T-helper 9 cell (primary cell): ENCODE measurements at places on chromosomes 2 and 18.

DNA sequence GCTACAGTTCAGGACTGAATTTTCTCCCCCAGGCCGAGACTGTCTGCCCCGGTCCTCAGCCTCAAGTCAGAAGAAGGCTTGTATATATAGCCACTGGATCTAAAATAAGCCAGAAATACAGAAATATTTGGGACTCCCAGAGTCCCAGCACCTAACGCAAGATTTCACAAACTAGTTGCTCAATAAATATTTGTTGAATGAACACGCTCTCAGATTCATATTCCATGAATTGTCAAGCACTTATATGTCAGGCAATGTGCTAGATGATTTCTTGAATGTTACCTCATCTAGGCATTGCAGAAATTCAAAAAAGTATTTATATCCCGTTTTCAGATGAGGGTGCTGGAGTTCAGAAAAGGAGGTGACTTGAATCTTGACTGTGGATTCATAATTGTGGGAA lies 163.7 kb upstream of the KLHL29 start:
- no peak for DNase-seq

DNA sequence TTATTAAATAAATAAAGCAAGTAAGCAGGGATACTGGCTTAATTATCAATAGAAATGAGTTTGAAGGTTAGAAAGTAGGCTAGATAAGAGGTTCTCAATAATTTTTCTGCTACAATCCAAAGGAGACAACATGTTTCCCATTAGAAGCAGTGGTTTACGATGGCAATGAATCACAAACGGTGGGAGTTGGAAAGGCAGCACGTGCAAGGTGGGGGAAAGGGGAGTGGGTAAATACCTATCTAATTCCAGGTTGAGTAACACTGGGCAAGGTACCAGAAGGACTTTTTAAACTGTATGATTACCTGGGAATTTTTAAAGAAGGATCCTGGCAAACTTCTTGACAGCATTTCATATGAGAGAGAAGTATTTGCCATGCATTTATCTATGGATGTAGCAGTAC lies 289.9 kb downstream of the NBAS start:
- DNase-seq = no peak

DNA sequence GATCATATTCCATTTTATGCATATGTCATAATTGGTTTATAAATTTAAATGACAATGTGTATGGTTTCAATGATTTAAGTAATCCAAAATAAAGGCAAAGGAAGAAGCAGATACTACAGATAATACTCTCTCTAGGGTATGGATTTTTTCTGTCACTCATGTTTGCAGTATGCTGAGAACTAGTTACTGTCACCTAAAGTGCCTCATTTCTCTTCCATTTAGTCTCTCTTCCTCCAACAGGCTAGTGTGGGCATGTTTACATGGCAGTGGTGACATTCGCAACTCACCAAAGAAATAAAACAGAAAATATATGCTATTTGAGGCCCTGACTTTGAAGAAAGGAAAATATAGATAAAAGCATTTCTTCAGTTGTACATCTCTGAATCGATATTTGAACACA lies 1460.4 kb upstream of the ZEB2 start:
- DNase-seq = no peak

DNA sequence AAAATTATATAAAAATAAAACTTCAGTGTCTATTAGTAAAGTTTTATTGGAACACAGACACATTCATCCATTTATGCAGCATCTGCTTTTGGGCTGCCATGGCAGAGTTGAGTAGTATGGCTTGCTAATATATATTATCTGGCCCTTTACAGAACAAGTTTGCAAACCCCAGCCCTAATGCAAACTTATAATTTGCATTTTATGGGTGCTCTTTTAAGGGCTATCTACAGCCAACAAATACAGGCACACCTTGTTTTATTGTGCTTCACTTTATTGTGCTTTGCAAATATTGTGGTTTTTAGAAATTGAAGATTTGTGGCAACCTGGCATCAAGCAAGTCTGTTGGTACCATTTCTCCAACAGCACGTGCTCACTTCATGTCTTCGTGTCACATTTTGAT lies 35.2 kb upstream of the DLX2 start:
- no peak for DNase-seq

DNA sequence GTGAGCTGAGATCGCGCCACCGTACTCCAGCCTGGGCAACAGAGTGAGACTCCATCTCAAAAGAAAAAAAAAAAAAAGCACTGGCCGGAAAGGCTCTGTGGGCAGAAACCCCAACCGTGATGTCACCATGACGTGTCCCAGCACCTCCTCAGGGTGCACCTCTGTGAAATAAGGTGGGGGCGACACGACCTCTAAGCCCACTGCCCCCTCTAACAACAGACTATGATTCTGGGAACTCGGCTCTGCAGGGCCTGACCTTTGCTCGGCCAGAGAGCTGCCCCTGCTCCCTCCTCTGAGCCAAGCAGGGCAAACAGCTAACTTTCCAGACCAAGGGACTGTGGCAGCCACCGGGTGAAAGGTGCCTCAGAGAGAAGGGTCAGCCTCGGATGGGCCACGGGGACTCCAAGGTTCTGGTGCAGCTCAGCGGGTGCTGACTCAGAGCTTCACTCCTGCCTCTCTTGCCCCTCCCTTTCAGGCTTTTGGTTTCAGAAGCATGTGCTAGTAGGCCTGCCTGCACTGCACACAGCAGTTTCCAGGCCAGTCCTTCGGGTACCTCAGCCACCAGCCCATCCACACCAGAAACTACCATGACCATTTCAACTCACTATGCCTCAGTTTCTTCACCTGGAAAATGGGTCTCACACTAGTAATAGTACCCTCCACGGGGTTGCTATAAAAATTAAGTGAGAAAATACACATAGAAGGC lies 8.0 kb downstream of the TMBIM1 start:
- DNase-seq = peak; percentile 51

- no peak for DNase-seq
Measured at GRCh38 chr2:72010647-72011369, 136.9 kb downstream of the CYP26B1 start.

- DNase-seq = peak; percentile 26
Measured at GRCh38 chr18:3305354-3305762, 43.4 kb downstream of the MYL12B start.

DNA sequence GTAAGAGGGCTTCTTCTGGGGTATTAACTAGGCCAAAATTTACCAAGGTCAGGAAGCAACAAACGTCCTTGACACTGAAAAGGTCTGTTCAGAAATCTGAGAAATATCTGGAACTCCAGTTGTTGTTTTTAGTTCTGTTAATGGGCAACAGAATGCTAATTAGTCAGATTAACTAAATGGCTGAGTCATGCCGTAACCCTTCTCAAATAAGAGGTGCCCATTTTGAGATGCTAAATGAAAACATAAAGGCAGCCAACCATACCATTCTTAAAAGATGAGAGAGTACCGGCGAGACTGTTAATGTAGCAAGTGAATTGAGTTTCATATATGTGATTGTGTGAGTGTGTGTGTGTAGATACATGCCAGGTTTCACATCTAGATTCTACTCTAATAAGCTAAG lies 147.9 kb upstream of the GAREM1 start:
- no peak for DNase-seq

DNA sequence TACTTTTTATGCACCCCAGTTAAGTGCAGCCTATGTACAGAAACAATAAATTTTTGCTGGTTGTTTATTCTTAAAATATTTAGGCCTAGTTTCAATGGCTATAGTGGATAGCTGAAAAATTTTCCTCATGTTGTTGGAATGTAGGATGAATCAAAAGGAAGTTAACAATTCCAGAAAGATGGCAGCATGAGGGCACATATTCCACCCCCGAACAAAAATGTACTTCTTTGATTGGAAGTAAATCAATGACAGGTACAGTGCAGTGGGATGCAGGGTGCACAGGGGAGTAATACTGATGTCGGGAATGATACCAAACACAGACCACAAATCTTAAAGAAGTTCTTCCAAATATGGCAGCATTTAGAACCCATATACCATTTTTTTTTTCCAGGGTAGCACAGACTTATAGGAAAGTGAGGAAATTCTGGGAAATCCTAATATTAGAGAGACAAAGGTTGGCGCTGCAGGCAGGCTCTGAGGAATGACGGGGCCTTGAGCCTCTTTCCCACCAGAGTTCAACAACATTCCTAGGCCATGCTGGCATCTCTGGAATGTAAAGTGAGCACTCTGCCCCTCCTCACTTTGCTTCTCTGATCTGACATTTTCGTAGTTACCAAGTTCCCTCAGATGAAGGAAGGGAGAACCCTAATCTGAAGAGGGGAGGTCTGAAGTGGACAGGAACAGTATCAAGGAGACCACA lies 36.6 kb upstream of the IKZF2 start:
- no peak for DNase-seq

- DNase-seq = no peak
Measured at GRCh38 chr2:186518291-186518690, 32.2 kb downstream of the ZC3H15 start.

GRCh38 chr2:73172963-73173362 lies 29.4 kb upstream of the NOTO start:
- no peak for DNase-seq

- DNase-seq = no peak
Measured at GRCh38 chr2:170492010-170492409, 223.1 kb upstream of the SP5 start.

GRCh38 chr18:36432880-36433555 lies 135.5 kb downstream of the FHOD3 start:
- DNase-seq = no peak

- no peak for DNase-seq
Measured at GRCh38 chr2:220001751-220002150, 374.3 kb downstream of the SLC4A3 start.

- DNase-seq = no peak
Measured at GRCh38 chr2:16081316-16082200, 141.2 kb downstream of the MYCN start.

- no peak for DNase-seq
Measured at GRCh38 chr2:151904021-151904420, 75.8 kb upstream of the ARL5A start.

- no peak for DNase-seq
Measured at GRCh38 chr2:120865656-120866055, 130.0 kb downstream of the GLI2 start.

GRCh38 chr2:240066489-240066888 lies 13.2 kb upstream of the OR6B3 start:
- no peak for DNase-seq

DNA sequence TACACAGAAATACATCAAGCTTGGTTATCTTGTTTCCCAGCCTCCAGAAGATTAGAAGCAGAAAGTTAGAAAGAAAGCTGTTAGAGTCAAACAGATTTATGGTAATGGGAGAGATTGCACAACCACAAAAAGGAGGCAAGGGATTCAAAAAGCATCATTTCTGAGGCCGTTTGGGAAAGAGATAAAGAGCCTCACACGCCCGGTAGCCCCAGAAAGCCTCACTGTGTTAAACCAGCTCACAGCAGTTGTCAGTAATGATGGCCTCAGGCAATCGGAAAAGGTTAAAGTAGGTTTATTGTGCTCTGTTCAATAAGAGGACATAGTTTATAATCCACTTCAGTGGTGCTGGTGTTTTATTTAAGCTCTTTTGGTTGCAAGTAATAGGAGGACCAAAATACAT lies 111.3 kb downstream of the DCC start:
- no peak for DNase-seq

- no peak for DNase-seq
Measured at GRCh38 chr2:12106440-12107080, 360.1 kb downstream of the LPIN1 start.

- no peak for DNase-seq
Measured at GRCh38 chr2:109636317-109636716, 22.2 kb downstream of the SOWAHC start.

GRCh38 chr18:60021556-60021955 lies 121.8 kb downstream of the PMAIP1 start:
- no peak for DNase-seq

- no peak for DNase-seq
Measured at GRCh38 chr2:143398781-143399180, 269.6 kb downstream of the ARHGAP15 start.

DNA sequence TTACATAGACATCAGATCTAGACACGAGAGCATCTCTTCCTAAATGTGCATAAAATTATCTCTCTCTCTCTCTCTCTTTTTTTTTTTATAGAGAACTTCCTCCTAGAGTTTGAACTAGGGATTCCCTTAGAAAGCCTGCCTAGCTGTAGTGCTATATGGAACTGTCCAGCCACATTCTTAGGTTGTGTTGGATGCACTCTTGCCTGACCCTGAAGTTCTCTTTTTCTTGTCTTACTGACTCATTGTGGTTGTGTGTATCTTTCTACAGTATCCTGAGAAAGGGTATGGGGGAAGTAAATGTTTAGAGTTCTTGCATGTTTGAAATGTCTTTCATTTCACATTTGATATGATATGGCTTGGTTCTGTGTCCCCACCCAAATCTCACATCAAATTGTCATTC lies 368.2 kb downstream of the CDH2 start:
- no peak for DNase-seq

GRCh38 chr2:56297671-56298070 lies 113.9 kb downstream of the CCDC85A start:
- DNase-seq = no peak

DNA sequence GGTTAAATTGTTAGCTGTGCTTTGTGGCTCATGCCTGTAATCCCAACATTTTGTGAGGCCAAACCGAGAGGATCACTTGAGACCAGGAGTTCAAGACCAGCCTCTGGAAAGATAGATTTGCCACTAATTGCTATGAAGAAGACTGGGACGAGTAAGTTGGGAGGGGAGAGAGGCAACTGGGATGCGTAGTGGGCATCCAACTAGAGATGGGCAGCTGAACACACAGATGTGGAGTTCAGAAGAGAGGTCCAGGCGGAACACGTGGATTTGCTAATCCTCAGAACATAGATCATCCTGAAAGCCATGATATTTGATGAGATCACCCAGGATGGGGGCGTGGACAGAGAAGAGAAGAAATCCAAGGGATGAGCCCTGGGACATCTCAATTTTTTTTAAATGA lies 48.7 kb downstream of the CYP26B1 start:
- no peak for DNase-seq

DNA sequence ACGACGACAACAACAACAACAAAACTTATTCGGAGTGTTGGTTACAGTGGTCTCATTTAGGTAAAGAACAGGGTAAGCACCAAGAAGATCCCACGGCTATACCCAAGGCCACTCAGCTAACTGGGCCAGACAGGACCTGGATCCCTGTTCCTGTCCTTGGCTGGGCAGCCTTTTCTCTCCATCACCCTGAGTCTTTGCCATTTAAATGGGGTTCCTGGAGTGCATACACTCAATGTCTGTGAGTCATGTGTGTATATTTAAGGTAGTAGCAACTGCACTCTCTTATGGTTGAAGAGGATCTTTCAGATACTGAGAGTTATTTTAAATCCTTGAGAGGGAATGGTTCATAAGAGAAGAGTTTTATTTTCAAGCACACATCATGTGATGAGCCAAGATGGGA lies 35.3 kb downstream of the ADCYAP1 start:
- DNase-seq = no peak

DNA sequence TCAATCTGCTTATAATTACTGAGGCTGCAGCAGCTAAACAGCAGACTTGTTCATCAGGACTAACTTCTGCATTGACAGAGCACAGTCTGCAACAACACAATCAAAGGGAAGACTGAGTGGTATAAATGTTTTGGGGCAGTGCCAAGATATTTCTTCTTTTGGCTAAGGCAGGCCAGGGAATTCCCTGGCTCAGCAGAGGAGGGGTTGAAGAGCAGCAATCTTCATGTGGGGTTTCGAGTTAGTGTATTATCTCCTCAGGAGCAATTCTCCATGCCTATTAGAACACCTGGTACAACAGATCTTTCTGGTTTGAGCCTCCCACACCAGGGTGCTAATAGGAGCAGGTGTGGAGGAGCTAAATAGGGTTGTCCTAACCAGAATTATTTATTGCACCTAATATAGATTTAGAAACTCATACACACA lies 103.0 kb upstream of the STK17B start:
- no peak for DNase-seq

GRCh38 chr2:41775366-41776025 lies 272.3 kb upstream of the PKDCC start:
- DNase-seq = no peak

GRCh38 chr2:47401789-47402554 lies 984 bp upstream of the MSH2 start:
- DNase-seq = no peak
